ENCODE measurements at places on chromosomes 1 and 21.

DNA sequence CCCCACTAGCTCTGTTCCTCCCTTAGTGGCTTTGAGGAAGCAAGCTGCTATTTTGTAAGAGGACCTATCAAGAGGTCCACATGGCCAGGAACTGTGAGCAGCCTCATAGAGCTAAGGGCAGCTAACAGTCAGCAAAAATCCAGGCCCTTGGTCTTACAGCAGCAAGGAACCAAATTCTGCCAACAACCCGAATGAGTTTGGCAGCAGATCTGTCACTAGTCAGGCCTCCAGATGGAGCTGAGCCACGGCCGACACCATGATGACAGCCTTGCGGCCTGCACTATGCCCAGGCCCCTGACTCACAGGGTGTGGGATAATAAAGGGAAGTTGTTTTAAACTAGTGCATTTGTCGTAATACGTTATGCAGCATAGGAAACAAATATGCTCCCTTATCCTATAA, 28.0 kb upstream of the H3-3A start:
- no peak for DNase-seq

DNA sequence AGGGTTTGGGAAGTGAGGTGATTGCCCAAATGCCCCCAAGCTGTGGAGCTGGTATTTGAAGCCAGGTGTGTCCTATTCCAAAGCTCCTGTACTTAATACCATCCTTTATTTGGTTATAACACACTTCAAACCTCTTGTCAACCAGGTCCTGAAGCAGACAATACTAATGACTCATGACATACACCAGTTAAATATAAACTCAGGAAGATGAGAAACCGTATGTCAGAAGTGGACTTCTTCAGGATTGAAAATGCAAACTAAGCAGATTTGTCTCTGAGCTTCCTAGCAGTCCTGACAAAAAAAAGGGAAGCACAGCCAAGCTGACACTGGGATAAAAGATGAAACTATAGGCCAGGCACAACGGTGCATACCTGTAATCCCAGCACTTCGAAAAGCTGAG, 70.6 kb downstream of the ALPL start:
- DNase-seq, result no peak

GRCh38 chr1:101314244-101314643, 77.4 kb downstream of the S1PR1 start:
- peak; percentile 72 for DNase-seq

DNA sequence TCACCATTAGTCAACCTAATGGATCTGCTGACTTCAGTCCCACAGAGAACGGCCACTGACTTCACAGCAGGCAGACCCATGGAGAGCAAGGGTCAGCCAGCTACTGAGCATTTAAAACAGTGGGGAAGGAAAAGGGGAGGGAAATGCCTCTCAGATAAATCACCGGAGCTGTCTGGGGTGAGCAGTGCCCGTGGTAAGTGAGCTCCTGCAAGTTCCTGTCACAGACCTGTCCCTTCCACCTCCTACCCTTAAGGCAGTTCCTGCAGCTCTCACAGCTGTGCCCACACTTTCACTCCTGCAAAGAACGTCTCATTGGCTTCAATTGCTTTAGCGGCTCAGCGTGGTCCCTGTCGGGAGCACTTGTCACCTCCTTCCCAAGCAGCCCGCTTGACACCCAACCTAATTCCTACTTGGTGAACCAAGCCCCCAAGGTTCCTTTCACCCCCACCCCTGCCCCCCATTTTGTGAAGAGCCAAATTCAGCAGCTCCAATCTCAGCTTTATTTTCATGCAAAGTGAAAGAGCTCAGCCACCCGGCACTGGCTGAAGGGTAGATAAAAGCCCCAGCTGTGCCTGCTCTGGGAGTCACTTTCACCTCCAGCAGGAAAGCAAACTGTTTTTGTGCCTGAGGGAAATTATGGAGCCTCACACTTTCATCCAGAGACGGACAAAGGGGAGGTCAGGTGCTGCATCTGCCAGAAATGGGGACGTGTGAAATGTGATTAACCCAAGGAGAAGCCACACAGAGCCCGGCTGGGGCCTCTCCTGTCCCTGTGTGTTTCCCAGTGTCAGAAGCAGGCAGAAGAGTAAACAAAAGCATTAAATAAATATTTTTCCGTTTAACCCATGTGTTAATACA, 306.2 kb downstream of the TTLL7 start:
- DNase-seq, result peak; percentile 26

GRCh38 chr1:205422993-205423642, 1.3 kb upstream of the LEMD1 start:
- DNase-seq, result no peak

DNA sequence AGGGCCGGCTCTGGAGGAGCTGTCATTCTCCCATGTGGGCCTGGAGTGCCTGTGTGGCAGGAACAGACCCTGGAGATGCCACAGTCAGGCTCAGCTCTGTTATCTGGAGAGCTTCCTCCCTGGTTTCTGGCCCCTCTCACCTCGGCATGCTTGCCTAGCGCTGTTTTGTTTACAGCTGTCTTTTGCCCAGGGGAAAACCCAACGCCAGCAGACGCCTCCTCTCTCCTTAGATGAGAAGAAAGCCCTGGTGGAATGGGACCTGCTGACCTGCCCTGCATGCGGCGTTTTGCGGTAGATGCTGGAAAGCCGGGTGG, 104.9 kb downstream of the CRYAA start:
- DNase-seq, result no peak

DNA sequence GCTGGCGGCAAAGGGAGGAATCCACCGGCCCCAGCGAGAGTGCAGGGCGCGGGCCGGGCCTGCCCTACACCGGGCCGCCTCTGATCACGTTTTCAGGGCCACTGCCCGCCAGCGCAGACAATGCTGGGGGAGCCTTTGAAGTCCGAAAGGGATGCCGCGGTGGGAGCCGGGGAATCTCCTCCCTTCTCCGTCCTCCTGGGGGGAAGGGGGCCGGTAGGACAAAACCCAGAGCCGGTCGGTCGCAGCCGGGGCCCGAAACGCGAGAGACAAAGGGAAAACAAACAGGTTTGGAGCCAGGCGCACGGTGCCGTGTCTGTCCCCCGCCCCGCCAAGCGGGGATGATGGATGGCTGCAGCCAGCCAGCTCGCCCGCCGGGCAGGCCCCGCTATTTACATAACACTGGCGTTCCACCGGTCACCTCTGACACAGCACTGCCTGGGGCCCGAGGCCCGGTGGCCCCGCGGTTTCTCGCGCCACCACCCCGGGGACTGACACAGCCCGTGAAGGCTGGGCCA, 92.0 kb downstream of the CASZ1 start:
- no peak for DNase-seq

GRCh38 chr1:203057911-203058675, 27.7 kb downstream of the MYOG start:
- no peak for DNase-seq

DNA sequence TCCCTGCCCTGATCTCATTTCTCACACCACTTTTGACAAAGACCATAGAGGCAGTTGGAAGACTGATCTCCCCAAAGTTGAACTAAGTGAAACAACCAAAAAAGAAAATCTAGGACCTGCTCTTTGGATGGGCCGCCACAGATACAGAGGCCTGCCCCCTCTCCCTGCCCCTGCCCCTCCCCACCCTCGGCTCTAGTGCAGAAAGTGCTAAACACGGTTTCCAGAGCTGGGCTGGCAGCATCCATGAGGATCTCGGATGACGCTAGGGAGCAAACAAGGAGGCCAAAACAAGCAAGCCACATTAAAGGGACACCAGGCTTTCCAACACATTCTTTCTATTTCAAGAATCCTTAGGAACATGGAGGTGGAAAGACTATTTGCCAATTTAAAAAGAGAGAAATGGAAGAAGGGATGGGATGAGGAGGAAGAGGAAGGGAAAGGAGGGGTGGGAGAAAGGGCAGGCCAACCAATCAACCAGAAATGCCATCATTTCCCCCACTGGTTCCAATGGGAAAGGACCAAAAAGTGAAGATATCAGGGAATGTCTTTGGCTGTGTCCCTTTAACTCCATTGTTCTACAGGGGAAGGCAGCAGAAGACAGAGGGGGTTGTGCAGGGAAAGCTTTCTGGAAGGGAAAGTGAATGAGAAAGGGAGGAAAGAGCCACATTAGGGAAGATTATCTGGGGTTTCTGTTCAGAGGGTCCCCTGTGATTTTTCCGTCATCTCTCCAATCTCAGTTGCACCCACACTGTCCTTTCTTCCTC, 38.3 kb upstream of the GOLT1A start:
- no peak for DNase-seq

DNA sequence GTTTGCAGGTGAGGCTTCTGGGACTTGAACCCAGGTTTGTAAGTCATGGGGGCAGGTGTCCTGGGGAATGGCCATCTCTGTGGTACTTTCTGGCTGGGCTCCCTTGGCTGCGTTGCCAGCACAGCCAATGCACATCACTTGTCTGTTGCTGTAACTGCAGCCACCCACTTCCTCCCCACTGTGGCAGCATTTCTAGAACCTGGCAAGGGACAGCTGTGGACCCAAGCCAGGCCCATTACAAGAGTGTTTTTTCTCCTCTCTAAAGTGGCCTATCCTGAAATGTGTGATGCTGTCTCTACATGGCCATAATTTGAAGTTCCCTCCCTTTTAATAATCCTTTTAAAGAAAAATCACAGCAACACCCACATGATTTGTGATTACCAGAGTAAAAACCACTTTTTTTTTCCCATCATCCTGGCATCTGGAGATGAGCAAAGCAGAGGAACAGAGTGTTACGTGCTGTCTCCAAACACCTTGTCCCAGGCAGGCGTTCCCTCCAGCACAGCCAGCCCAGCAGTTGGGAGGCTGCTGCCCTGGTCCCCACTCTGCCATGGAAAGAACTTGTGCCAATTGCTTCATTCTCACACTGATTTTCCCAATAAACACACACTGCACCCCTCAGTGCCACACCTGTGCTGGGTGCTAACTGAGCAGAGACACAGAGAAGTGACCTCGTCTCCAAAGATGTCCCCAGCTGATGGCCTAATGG, 360.6 kb upstream of the USP24 start:
- DNase-seq, result no peak

DNA sequence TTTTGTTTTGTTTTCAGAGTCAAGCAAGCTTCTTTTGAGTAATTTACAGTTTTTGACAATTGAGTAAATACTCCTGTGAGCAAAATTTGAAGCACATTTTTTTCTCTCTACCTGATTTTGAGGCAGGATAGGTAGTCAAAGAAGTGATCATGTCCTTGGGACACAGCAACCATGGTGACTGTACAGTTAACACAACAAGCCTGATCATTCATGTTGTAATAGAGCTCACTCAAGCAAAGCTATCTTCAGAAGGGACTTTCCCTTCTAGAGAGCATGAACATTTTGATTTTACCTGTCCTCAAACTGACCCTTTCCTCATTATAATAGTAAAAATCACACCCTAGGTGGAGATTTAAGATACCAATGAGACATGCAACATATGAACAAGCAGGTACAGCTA, 126.5 kb upstream of the KCNK1 start:
- no peak for DNase-seq

- DNase-seq, result no peak
These were observed at the start of gene EPHA8 for GRCh38 chr1:22562584-22563583. EPHA8 (plus strand) TSS chr1:22563489; CDS start chr1:22563636, 147 bp downstream.

- peak; percentile 33 for DNase-seq
These were observed 1.7 kb downstream of the TSPEAR start for GRCh38 chr21:44709426-44710293.

- DNase-seq, result peak; percentile 13
These were observed 359.0 kb upstream of the PTBP2 start for GRCh38 chr1:96362623-96363022.

- peak; percentile 72 for DNase-seq
These were observed at the start of gene ZNF436 for GRCh38 chr1:23369335-23370013. ZNF436 (minus strand) TSS chr1:23369836; CDS start chr1:23368005, 1,831 bp downstream.

DNA sequence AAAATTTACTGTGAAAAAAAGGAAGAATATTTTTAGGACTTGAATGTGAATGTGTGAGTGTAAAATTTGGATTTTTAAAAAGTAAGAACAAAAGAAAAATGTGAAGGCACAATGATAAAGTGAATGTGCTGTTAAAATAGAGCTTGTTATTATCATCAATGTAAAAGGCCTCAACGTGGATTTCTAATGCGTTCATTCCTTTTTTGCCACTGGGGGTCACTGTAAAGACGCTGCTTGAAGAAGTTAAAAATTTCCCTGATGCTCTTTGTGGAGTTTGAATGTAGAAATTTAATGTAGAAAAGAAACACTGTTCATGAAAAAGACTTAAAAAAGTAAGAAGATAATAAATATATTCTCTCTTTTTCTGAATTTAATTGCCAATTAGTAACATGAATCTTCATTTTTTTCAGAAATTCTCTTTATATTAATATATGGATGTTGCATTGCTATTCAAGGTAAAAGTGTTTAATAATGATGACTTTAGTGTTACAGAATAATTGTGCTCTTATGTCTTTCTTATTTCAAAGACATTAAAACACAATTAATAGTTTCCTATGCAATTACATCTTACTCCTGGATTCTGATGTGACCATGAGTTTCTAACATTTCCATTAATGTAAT, 161.5 kb downstream of the DNM3 start:
- DNase-seq, result peak; percentile 33

DNA sequence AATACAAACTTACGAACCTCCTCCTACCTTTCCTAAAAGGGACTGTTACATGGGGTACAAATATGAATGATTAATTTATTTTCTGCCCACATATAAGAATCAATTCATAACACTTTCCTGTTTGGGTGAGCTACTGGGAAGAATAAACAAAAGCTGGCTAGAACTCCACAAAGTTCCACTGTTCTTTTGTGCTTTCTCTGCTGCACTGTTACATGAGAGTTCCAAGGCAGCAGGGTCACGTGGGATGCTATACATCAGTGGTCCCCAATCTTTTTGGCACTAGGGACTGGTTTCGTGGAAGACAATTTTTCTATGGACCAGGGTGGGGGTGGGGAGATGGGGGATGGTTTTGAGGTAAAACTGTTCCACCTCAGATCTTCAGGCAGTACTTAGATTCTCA, 2.2 kb upstream of the ANGPTL7 start:
- no peak for DNase-seq

- no peak for DNase-seq
These were observed 150.1 kb upstream of the ZNF644 start for GRCh38 chr1:91171898-91172297.

DNA sequence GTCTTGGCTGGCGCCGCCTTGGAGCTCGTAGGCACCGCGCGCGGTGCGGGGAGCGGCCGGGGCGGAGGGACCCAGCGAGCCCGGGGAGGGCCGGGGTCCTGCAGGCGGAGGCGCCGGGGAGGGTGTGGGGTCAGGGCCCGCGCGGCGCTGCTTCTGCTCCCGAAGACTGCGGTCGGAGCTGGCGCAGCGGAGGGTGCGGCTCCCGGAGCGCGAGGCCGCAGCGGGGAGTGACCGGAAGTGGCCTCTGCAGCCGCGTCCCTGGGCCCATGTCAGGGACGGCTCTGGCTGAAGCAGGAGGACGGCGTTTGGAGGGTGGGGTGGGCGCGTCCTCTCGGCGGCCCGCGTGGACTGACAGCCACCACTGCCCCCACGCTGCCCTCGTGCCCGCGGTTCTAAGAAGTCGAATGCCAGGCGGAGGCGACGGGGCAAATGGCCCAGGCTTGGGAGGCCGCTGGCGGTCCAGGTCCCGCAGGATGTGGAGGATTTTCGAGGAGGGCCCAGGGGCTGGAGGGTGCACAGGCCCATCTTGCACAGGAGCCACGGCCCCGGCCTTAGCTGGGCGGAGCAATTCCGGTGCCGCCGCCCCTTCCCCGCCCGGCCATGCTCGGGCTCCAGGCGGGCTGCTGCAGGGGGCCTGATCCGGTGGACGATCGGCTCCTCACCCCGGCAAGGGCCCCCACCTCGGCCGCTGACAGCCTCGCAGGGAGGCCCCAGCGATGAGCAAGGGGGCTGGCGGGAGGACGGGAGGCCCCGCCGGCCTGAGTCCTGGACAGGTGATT, 7.7 kb upstream of the ZNF669 start:
- DNase-seq, result no peak

Measured in activated CD4-positive, alpha-beta T cell treated with anti-CD3 and anti-CD28 coated beads for 36 hours (primary cell).